ENCODE measurements at places on chromosomes 7 and 10.

GRCh38 chr10:15341502-15342128, 29.5 kb downstream of the FAM171A1 start:
- no peak for DNase-seq

- DNase-seq, result no peak
Measured at GRCh38 chr7:66099232-66099550, 15.5 kb upstream of the CRCP start.

DNA sequence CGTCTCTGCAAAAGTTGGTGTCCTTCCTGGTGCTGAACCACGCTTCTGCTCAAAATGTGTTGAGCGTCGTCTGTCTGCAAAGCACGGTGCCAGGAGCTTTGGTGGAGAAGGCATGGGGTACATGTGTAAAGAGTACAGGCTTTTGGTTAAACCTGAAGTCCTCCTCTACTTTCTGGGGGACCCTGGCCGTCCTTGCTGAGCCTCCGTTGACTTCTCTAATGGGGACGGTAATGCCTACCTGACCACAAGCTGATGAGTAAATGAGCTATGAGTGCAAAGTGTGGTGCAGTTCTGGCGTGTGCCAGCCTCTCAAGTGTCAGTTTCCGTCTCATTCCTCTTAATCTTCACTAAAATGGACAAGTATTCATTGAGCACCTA, 527 bp upstream of the HERPUD2 start:
- DNase-seq, result no peak

GRCh38 chr10:124996127-124996853, 54.4 kb downstream of the ZRANB1 start:
- DNase-seq, result peak; percentile 2

- DNase-seq, result no peak
Measured at GRCh38 chr7:139658908-139659675, 118.7 kb downstream of the HIPK2 start.

GRCh38 chr7:41220266-41220665, 482.6 kb downstream of the INHBA start:
- DNase-seq, result no peak

GRCh38 chr10:113001599-113002448, 51.8 kb downstream of the TCF7L2 start:
- no peak for DNase-seq

DNA sequence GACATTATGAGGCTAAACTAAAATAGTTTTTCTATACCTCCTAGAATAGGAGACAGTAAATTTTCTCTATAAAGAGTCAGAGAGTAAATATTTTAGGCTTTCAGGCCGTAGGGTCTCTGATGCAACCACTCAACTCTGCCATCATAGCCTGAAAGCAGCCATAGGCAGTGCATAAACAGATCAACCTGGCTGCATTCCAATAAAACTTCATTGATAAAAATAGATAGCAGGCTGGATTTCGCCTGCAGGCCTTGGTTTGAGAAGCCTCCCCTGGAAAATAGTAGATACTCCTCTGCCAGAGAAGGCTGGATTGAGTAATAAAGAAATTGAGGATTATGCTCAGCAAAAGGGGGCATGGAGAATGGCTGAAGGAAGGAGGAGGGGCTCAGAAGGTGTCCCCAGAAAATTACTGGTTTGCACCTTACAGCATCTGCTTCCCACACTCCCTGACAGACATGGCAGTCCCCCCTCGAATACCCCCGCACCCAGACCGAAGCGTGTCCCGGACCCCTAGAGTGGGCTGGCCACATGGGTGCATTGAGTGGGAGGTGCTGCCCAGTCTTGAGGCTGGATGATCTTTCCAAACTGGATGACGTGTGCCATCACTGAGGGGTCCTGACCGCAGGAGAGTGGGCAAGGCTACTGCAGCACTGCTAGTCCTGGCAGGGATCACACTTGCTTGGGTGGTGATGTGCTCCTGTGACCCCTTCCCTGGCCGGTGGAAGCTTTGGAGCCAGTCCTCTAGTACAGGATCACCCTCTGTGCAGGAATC, 126.6 kb downstream of the PTPN20 start:
- no peak for DNase-seq

DNA sequence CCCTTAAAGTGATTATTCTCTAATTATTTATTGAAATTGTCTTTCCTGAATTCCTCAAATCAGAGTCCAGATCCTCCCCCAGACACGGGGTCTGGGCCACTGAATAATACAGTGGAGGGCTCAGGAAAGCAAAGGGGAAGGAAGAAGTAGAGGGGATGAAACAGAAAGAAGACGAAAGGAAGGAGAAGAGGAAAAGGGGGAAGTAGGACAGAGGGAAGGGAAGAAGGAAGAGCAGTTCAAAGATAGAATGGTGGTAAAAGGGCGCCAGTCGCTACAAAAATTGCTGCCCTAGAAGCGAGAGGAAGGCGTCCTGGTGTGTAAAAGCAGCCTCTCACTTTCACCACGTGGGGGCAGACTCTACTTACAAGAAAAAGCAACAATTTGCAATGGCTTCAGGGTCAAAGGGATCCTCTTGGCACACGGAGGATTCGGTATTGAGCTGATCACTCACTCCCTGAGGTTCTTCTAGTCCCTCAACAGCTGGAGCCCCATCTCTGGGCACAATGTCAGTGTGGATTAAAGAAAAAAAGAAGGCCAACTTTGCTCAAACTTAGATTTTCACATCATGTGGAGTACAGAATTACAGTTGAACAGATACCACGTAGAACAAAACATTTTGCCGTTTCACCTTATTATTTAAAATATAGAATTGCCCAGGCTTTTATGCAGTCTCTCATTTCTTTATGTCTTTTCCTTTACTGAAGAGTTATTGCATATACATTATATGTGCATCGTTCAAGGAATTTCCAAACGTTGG, 31.4 kb upstream of the NPVF start:
- DNase-seq, result no peak

DNA sequence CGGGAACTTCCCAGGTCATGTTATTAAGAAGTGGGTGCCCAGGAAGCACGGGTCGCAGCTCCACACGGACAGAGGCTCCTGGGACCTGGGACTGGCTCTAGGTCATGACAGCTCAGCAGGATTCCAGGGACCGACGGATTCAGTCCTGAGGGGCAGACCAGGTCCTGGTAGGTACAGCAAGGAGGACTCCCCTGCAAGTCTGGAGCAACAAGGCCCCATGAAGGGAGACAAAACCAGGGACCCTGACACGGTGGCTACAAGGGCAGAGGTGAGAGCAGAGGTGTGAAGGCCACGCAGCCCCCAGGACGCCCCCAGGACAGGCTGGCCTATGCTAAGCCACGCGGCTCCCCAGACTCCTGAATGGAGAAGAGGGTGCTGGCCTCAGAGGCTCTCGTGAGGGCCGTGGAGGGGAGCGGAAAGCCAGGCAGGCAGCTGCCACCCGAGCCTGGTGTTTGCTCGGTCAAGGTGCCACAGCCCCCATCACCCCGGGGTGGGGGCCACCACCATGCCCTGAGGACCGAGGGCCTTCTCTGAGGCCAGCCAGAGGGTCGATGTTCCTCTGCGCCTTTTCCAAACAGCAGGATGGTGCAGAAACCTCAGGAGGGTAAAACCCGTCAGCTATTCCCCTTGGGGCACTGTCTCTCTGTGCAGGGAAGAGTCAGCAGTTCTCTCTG, 348.9 kb downstream of the PTPRN2 start:
- no peak for DNase-seq

DNA sequence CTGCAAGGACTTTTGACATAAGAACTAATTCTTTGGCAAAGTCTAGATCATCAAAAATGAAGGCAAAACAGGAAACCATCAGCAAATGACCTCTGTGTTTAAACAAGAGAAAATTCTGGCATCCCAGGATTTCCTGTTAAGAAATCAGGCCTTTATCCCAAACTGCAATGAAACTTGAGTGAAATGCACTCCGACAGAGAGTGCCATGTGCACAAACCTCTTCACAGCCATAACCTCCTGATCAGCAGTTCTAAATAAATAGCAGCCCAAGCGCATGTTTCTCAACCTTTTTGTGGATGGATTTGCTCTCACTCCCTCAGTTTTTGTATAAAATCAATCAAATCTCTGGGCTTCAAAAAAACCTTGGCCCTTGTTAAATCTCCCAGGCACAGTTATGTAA, 107.7 kb upstream of the EEPD1 start:
- DNase-seq, result no peak

- no peak for DNase-seq
Measured at GRCh38 chr7:123060446-123060845, 64.9 kb upstream of the TAS2R16 start.

Data from mucosa of descending colon (tissue), 3 donors.